Activated T-helper 1 cell treated with anti-CD3 and anti-CD28 coated beads, Interleukin-2, amount 50 U/mL, for 16 hours (primary cell): ENCODE measurements at places on chromosomes 3 and 15.

- no peak for DNase-seq
Observed at GRCh38 chr3:31968927-31969418, 12.1 kb downstream of the OSBPL10 start.

DNA sequence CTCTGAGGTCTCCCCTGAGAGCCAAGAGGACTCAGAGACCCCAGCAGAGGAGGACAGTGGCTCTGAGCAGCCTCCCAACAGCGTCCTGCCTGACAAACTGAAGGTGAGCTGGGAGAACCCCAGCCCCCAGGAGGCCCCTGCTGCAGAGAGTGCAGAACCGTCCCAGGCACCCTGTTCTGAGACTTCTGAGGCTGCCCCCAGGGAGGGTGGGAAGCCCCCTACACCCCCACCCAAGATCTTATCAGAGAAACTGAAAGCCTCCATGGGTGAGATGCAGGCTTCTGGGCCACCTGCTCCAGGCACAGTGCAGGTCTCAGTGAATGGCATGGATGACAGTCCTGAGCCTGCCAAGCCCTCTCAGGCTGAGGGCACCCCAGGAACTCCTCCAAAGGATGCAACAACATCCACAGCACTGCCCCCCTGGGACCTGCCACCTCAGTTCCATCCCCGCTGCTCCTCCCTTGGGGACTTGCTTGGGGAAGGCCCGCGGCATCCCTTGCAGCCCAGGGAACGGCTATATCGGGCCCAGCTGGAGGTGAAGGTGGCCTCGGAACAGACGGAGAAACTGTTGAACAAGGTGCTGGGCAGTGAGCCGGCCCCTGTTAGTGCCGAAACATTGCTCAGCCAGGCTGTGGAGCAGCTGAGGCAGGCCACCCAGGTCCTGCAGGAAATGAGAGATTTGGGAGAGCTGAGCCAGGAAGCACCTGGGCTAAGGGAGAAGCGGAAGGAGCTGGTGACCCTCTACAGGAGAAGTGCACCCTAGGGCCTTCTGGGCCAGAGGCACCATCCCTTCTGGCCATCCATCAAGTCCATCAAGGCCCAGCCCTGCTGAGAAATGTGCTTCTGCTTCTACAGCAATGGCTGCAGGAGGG lies 23.6 kb downstream of the PLEKHO2 start:
- no peak for DNase-seq

- no peak for DNase-seq
Observed at GRCh38 chr3:9809239-9809614, 835 bp upstream of the TTLL3 start.

- no peak for DNase-seq
Observed at GRCh38 chr15:25799906-25800700, 63.0 kb downstream of the ATP10A start.

DNA sequence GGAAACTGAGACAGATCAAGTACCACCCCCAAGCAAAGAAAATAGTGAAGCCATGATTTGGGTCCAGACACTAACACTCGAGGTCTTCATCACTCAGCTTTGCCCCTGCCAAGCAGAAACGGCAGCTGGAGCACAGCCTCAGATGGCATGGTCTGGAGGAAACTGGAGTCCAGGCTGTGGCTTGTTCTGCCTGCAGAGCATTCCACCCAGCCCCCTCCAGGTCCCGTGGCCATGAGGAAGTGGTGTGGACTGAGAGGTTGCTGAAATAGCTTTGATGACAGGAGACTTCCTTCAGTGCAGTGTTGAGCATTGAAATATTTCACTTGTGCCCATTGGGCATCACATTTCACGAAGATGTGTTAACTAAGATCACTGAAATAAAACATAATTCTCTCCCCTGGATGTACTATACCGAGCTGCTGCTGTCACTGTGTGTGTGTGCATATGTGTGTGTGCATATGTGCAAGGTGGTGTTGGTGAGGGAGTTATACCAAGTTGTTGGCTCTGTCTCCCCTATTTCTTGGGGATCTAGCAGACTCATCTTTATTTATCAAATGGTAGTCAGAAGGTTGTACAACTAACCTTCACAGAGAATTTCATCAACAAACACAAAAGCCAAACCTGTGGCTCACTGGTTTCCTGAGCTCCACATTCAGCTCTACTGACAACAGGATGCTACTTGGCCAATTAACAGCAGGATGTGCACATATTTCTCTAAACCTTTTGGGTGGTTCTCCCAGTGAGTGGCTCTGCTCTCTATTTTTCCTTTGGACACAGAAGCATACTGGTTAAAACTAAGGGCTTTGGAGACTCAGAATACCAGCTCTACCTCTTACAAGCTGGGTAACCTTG lies 660.1 kb upstream of the CFAP20DC start:
- DNase-seq = no peak

DNA sequence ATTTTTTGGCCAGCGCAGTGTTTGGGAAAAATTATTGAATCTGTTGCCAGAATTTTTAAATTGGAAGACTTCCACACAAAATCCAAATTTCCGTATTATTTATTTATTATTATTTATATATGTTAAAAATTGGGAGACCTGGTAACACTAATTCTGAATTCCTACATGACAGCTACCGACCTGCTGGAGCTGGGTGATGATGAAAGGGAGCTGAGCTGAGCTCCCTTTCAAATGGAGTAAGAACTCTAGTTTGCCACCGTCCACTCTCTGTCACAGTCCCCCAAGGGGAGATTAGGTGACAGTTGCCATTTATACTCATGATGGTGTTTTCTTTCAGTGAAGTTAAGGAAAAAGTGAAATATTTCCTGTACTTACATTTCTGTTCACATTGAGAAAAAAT lies 1.4 kb downstream of the CRTC3 start:
- DNase-seq = no peak

- DNase-seq = no peak
Observed at GRCh38 chr3:122697952-122698620, 17.4 kb downstream of the PARP14 start.

- DNase-seq = no peak
Observed at GRCh38 chr15:63905131-63905530, 71.4 kb upstream of the HERC1 start.

- DNase-seq = no peak
Observed at GRCh38 chr3:58540176-58540858, 3.3 kb upstream of the ACOX2 start.
